ENCODE measurements at places on chromosomes 4 and X. TPM values are rescaled to one million over a fixed set of nuclear protein-coding genes. Genes with fewer than 3 reads are reported as not detected.
A peak's percentile ranks its signal among the peaks of the same experiment; 100 is the strongest.

- no peak for DNase-seq
Measured at GRCh38 chr4:75895744-75896314, 6.4 kb downstream of the PPEF2 start.

GRCh38 chr4:171891038-171891437, 77.8 kb downstream of the GALNTL6 start:
- no peak for DNase-seq

DNA sequence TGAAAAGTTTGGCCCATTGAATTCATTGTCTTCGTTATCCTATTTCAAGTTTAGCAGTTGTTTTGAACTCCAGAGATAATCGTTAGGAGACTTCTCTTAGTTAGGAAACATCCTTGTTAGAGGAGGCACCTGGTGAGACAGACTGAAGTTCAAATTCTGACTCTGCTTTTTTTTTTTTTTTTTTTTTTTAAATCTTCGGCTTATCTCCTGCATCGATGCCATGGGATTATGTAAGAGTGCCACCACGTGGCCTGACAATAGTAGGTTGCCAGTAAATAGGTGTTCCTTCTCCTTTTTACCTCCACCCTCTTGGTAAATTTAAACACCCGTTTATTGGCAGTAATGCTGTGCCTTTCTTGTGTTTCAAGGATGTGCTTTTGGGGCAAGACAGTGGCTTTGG, 149.3 kb downstream of the SOWAHB start:
- peak; percentile 63 for DNase-seq

DNA sequence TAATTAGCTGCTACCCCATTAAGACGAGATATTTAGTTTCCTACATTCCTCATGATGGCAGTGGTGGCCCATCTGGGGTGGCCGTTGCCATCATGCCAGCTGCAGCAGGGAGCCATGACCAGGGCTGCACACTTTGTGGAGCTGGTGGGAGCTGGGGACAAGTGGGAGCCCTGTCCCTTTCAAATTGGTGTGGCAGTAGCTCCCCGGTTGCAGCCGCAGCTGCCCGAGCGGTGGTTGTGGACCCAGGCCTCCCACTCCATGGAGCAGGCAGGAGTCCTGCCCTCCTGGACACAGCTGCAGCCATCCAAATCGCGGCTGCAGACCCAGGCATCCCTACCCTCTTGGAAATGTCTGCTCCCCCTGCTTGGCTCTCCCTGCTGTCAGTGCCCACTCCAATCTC, 9.3 kb upstream of the SYTL5 start:
- DNase-seq: no peak

The RIBC1 gene
- 1.1 TPM for total RNA-seq

- DNase-seq: no peak
Measured at GRCh38 chr4:126698224-126698623, 934.5 kb upstream of the INTU start.

DNA sequence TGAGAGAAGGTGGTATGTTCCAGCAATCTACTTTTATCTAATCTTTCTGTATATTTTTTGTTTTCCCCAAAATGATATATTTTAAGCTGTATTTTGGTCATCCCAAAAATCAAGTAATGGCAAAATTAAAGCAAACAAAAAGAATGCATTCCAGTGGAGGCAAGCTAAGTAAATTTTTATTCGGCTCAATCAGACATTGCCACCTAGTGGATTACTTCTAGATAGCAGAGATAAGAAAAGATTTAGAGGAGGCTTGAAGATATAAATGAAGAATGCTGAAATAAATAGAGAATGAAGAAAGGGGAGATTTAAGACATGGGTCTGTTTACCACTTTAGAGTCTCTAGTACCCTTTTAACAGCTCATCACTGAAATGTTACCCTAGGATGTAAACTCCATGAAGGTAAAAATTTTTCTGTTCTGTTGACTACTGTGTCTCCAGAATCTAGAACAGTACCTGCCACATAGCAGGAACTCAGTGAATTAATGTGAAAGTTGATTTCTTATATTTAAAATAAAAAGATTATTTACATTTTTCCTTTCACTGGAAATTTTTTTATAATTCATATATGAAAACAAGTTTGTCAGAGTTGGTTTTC, 110.9 kb upstream of the ANK2 start:
- no peak for DNase-seq
